ENCODE measurements at places on chromosomes 7 and 10.

GRCh38 chr7:34747176-34747781 is 89.3 kb downstream of the NPSR1 start:
- DNase-seq, result no peak

GRCh38 chr7:70616211-70616610 is 515.7 kb upstream of the GALNT17 start:
- no peak for DNase-seq

GRCh38 chr10:100391163-100392002 is 44.4 kb downstream of the SCD start:
- DNase-seq, result no peak

DNA sequence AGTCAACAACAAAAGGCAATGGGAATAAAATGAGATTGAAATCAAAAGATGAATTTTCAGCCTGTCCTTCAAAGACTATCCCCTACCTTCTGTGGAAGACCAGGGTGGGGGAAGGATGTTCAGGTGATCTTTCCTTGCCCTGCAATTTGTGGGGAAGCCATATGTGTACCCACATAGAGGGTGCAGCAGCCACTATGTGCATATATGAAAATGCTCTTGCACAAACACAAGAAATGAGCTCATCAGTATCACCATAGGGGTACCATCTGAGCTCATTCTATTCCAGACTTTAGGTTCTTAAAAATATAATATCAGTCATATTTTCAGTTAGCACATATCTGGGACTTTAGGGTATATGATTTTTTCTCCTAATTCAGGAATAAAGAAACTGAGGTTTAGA is 17.7 kb downstream of the GIMAP5 start:
- DNase-seq, result no peak

- peak; percentile 85 for DNase-seq
Measured at GRCh38 chr10:17147884-17148489, 18.4 kb upstream of the CUBN start.

- DNase-seq, result no peak
Measured at GRCh38 chr10:22805304-22805703, 90.9 kb upstream of the PIP4K2A start.

DNA sequence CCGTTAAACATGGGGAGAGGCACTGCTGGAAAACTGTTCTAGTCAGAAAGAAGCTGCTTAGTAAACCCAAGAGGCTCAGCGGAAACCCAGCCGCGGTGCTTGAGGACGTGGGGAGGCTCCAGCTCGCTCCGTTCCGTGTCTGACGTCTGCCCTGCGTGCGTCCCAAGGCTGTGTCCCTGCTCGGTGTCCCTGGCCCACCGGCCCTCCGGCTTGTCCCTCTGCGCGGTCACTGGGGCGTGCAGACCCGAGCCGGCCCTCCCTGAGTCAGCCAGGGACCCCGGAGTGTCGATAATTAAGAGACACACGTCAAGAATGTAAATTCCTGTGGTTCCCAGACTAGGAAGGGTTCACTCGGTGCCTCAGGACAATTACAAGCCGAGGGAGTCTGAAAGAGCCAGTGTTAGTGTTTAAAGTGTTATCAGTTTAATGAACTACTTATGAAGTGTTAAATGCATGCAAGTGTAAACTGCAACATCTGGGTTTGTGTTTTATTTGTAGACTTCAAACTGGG is 98.9 kb downstream of the WDR11 start:
- no peak for DNase-seq

- DNase-seq, result peak; percentile 57
Measured at GRCh38 chr10:69061305-69062161, 26.4 kb upstream of the SRGN start.

DNA sequence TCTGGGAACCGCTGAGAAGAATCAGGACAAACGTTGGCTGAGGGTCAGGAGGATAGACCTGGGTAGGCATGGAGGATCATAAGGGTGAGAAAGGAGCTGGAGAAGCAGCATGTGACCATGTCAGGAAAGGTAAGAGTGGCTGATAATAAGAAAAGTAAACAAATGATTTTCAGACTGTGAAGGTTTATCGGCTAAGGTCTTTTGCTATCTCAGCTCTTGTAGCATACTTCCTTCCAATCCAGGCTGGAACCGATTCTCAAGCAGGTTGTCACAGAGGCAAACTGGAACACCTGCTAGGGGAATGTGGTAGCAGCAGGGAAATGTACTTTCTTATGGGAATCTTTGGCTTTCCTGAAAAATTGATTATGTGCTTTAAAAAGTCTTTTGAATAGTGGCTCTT is 74.7 kb downstream of the TMEM168 start:
- DNase-seq, result no peak

- no peak for DNase-seq
Measured at GRCh38 chr7:28778786-28779185, 179.3 kb downstream of the TRIL start.

- no peak for DNase-seq
Measured at GRCh38 chr10:54120806-54121205, 680.2 kb downstream of the PCDH15 start.

GRCh38 chr7:157904211-157904865 is 567.5 kb downstream of the DNAJB6 start:
- DNase-seq, result no peak

GRCh38 chr7:90833443-90833842 is 237.3 kb downstream of the CDK14 start:
- no peak for DNase-seq

DNA sequence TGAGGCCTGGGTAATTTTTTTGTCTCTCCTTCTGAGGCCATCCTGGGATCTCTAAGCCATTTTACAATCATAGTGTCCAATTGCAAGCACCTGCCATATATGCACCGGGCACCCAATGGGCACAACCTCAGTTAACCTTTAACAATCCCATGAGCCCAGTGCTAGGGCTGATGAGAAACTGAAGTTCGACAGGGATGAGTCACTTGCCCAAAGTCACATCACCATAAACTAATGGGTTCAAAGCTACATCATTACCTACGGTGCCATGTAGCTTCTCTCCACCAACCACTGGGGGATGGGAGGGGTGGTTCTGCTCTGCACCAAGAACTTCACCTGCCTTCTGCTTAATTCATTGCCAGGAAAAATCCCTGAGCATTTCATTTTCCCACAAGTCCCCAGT is 95.8 kb upstream of the ZNF716 start:
- no peak for DNase-seq

All from renal pelvis (tissue), 12 donors.